CD4-positive, CD25-positive, alpha-beta regulatory T cell (primary cell): ENCODE measurements at places on chromosomes 5 and 9.

DNA sequence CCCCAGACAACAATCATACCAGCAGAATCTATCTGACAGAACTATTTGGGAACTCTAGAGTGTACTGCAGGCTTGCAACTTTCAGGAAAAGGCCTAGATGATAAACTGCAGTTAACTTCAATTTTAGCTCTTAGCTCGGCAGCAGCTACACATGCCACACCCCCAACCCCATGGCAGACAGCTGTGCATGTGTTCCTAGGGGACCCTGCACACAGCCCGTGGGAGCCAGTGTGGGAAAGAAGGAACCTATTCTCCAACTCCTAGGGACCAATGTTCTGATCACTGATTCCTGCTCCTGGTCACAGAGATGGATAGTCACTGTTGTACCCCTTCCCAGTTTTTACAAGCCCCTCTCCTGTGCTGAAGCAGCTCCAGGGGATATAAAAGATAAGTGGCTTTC, 179.6 kb downstream of the DRD1 start:
- no peak for DNase-seq

- DNase-seq: no peak
Measured at GRCh38 chr9:131335368-131335755, 45.8 kb downstream of the PLPP7 start.

- DNase-seq: no peak
Measured at GRCh38 chr5:55771175-55771655, 33.4 kb downstream of the DDX4 start.

GRCh38 chr9:95434116-95435073, 82.4 kb downstream of the PTCH1 start:
- no peak for DNase-seq

DNA sequence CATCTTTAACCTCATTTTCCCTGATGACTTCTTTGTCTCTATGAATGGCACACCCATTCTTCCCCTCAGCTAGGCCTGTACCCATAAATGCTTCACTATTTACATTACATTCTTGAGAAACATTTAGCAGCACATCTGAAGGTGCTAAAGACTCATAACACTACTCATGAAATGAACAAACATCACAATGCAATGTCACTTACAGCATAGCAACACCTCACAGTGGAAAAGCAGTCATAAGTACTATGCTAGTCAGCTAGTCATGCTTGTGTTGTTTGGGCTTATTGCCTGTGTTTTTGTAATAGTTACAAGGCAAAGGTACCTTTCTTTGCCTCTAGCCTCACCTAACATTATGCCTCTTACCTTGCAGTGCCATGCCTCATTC, 228.9 kb downstream of the KIAA0825 start:
- DNase-seq: no peak

- no peak for DNase-seq
Measured at GRCh38 chr9:130194378-130194932, 22.3 kb downstream of the NCS1 start.
